ENCODE measurements at places on chromosomes 5 and 9.

GRCh38 chr9:73441890-73442818 is 290.5 kb downstream of the ANXA1 start:
- DNase-seq, result no peak

DNA sequence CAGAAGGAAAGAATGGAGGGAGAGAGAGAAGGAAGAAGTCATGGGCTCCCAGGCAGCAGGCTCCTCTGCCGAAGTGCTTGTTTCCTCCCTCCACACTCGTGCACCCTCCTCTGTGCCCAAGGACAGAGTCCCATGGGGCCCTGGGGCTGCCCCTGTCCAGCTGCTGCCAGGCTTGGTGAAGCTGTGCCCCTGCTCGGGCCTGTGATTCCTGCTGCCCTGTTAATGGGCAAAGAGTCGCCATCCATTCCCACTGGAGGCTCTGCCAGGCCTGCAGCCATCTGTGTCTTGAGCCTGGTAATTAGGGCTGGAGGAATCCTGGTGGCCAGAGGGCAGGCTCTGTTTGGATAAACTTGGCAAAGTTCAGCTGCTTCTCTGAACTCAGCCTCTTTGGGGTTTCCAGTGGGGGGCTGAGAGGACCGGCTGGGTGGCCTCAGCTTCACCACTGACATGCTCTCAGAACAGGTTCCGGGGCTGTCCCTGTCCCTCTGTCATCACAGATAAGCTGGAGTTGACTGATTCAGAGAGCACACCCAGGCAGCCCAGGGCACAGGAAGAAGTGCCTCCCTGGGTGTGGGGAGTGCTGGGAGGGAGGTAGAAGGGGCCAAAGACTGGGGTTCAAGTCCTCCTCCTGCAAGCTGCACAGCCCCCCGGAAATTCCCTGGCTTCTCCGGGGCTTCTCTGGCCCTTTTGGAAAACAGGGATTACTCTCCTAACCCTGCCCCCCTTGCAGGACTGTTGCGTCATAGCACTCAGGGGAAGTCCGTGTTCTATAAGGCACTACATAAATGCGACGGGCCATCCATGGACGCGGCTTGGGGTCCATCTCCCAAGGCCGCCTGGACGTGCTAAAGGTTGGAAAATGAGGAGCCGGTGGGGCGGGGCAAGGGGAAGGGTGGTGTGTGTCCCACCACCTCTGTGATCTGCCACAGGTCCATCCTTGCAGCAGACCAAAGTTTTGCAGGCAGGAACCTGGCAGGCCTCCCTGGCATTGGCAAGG is 154.8 kb downstream of the PAX5 start:
- DNase-seq, result no peak

DNA sequence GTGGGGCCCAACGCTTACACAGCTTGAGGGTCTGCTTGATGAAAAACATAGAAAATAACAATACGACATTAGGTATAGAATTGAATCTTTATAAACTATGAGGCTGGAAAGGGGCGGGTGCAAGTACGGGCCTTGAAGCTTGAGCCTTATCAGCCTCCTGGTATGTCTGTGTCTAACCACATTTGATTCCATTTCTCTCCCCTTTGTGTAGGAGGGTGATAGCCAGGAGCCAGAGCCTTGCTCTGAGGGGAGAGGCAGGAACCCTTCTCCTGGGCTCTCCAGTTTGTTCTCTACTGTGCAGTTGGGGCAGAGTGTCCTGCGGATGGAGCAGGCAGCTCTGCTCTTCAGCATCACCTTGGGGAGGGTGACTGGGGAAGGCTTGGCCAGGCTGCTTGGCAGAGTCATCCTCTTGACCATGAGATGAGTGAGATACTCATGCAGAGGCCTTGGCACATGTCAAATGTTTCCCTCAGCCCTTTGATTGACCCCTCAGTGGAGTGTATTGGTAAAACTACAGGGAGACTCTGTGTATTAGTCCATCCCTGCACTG is 153.5 kb downstream of the SEMA6A start:
- DNase-seq, result no peak

GRCh38 chr5:137621861-137622823 is 113.7 kb downstream of the KLHL3 start:
- DNase-seq, result no peak

- DNase-seq, result no peak
Observed at GRCh38 chr9:38000735-38001134, 68.3 kb downstream of the SHB start.

DNA sequence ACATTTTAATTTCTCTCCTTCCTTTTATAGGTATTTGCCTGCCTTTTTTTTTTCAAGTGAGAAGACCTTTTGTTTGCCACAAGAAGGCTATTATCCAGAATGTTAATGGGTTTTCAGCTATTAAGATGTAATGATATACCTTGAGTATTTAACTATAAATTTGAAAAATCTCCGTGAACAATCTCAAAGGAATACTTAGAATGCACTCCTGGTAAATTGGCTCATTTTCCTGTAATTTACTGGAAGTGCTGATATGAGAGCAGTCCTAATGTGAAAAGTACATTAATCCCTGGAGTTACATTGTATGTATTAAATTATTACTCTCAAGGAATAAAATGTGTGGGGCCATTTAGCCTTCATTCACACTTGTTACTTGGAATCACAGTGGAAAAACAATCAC is 32.4 kb downstream of the AOPEP start:
- no peak for DNase-seq

GRCh38 chr5:61330341-61330844 is 1.7 kb upstream of the ZSWIM6 start:
- DNase-seq, result no peak

DNA sequence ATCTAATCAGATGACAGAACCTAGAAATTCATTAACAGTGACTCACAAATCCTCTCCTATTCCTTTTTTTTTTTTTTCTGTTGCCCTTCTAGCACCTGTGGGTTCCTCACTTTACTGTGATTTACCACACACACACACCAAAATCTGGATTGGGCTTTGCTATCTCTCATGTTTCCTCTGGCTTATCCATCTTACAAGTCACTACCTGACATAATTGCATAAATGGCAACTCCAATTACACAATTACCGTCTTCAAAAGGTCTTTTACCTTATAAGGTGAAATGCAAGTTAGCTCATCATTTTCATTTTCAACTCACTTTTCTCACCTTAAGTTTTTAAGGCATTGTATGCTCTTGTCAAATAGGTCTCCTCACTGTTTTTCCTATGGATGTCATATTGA is 426.3 kb upstream of the MEF2C start:
- no peak for DNase-seq

GRCh38 chr9:97710356-97711222 is 13.4 kb upstream of the XPA start:
- DNase-seq, result no peak

DNA sequence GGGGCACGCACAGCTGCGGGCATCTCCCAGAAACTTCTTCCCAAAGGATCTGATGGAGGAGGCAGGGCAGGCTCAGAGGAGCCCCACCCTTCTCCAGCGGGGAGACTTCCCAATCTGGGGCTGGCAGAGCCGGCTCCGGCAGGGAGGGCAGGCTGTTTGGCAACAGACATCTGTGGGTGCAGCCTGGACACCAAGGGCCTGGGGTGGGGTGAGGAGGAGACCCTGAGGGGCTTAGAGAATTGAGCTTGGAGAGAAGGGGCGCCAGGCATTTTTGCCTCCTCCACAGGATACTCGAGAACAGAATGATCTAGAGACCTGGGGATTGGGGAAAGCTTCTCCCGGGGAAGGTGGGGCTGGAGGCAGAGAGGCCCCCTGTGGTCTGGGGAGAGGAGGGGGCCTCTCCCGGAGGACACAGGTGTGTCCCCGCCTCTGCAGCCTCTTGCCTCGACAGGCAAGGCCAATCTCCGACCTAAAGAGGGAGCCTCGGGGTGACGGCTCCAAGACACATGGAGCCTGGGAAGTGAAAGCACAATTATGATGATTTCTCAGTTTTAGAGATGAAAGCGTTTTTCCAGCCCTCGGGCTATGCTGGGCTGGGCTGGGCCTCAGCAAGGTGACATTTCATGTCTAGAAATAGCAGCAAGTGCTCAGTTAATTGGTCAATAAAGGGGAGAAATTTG is 8.4 kb downstream of the LHX3 start:
- no peak for DNase-seq

DNA sequence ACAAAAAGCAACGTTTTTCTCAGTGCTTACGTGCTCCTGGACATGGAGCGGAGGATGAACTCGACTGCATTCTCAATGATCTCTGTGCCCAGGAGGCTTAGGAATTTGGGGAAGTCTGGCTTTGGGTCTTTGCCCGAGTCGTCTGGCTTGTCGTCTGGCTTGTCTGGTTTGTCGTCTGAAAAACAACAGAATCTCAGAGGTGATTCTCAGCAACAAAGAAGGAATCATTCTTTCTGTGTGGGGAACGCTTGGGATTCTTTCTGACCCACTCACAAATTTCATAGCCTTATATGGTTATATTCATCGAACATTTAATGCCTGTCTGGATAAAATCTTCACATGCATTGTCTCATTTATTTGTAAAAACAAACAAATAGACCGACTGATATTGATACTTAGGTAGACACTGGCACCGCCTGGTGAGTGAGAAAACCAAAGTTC is 4.7 kb downstream of the C5orf46 start:
- no peak for DNase-seq

DNA sequence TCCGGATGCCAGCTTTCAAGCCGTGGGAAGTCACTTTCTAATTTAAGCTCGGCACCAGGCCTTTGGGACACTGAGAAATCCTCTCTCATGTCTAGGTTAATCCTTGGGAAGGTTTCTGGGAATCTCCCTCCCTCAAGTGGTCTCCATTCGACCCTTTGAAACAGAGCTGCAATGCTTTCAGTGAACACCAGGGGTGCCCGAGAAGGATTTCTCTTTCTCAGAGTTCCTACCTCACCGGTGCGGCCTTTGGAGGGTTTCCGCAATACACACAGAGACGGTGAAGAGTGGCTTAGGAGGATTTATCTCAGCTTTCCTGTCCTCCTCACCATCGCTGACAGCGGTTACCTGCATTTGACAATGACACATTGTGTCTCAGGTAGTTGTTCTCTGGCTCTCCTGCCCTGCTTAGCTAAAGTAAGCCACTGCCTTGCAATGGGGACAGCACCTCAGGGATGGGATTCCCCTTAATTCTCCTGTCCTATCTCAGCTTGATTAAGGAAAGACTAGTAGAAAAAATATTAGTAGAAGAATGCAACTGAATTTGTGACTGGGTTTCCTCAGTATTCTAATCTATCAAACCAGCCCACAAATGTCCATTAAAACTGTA is 180.6 kb downstream of the GABRG2 start:
- DNase-seq, result no peak

DNA sequence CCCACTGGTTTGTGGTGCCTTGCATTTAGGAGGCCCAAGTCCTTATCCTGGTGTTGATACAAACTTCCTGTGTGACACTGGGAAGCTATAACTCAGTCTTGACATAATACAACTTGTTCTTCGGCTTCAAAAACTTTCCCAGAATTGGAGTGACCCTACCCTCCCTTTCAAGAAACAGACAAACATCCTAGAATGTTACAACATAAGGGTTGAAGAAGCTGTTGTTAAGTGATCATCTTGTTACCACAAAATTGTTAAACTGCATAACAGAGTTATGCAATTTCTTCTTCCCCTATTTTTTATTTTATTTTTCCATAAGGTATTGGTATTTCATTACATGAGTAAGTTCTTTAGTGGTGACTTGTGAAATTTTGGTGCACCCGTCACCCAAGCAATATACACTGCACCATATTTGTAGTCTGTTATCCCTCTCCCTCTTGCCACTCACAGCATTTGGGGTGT is 21.3 kb downstream of the TLR4 start:
- no peak for DNase-seq

DNA sequence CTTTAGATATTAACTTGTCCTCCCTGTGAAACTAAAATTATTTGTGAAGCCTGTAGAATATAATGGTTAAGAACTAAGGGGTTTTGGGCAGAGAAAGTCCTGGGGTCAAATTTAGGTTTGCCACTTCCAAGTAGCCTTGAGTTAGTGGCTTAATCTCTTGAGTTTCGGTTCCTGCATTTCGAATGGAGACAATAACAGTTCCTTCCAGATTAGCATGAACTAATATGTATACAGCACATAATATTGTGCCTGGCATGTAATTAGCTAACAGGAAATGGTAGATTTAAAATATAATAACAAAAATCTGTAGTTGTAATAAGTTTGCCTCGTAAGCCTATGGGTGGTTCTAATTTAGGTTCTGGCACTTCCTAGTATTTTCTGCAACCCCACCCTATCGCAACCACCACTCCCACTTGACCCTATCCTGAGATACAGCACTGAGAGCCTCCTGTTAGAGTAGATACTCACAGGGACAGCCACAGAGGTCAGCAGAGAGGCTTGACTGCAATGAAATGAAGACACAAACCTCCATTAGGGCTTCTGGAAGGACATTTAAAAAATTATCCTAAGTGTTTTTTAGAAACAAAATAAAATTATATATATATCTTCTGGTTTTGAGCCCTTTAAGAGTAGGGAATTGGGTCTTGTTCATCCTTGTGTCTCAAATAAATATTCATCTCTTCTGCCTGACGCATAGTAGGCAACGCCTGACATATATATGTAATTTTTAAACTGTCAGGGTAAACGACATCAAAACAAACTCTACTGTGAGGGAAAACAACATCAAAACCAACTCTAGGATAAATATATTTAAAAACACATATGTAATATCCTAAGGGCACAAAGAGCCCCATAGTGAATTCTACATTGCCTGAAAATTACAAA is 8.5 kb downstream of the SPINK9 start:
- DNase-seq, result no peak

GRCh38 chr5:98904780-98905179 is 24.0 kb downstream of the CHD1 start:
- DNase-seq, result no peak

GRCh38 chr5:124660229-124661093 is 86.0 kb downstream of the ZNF608 start:
- no peak for DNase-seq

DNA sequence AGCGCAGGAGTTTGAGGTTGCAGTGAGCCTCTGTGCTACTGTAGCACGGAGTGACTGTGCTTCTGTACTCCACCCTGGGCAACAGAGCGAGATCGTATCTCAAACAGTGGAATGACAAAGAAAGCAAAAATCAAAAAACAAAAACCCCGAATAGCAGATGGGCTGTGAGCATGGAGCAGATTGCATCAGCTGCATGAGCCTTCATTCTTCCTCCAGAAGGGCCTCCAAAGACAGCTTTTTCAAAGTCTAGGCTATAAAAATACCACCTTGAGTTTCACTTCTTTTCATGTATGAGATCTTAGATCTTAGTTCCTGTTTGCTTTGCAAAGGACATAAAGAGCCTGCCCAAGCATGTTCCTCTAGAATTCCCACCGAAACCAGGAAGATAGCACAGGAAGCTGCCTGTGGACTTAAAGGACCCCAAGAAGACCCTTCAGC is 15.0 kb upstream of the HSPB3 start:
- no peak for DNase-seq

- DNase-seq, result no peak
Observed at GRCh38 chr5:89315286-89316100, 432.5 kb upstream of the MEF2C start.

Data from stimulated activated CD4-positive, alpha-beta T cell treated with anti-CD3 and anti-CD28 coated beads, Interleukin-4, amount 100 ng/mL, for 48 hours (primary cell).